HS-27A (cell line): ENCODE measurements at places on chromosomes 6 and 20.

DNA sequence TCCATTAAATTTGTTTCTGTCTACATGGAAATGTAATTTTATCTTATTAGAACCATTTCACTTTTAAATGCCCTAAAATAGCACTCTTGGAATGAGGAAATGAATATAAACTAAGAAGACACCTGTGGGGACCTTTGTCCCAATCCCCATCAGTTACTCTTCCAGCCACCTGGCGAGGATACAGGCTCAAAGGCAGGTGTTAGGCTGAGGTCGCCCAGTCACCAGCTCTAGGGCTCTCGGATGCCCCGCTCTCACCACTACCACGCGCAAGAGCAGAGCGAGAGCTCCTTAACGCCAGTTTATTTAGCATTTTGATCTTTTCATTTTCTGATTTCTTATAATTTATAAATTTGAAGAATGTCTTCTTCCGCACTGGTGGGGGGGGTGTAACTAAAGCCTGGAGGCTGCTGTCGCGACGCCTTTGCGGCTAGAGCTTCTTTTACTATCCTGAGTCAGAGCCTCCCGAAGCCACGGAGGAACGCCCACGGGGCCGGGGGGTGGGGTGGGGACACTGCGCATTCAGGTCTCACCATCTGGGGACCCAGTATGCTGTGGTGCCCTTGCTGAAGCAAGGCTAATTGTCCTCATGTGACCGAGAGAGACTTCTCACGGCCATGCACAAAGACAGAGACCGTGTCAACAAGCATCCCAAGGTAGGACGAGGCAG, 38.7 kb upstream of the AFDN start:
- DNase-seq = no peak

GRCh38 chr6:100803264-100804045, 77.7 kb downstream of the ASCC3 start:
- no peak for DNase-seq

- no peak for DNase-seq
These were observed 182.9 kb downstream of the LY86 start for GRCh38 chr6:6771224-6771945.

GRCh38 chr20:63118303-63119120, 97.4 kb downstream of the YTHDF1 start:
- no peak for DNase-seq

- DNase-seq = no peak
These were observed 75.0 kb downstream of the IBTK start for GRCh38 chr6:82172594-82172993.

- DNase-seq = no peak
These were observed 1.3 kb upstream of the SDCBP2 start for GRCh38 chr20:1330075-1330830.

- DNase-seq = no peak
These were observed 164.0 kb downstream of the FARS2 start for GRCh38 chr6:5425267-5425666.

GRCh38 chr6:36025932-36026327, 1.5 kb upstream of the SLC26A8 start:
- peak; percentile 39 for DNase-seq

GRCh38 chr20:24986436-24987015, 6.0 kb downstream of the APMAP start:
- DNase-seq = no peak
